Hepatic stellate cell (primary cell): ENCODE measurements at places on chromosomes 3 and 15.

- no peak for DNase-seq
These were observed 4.6 kb downstream of the SPCS1 start for GRCh38 chr3:52710512-52710911.

GRCh38 chr3:157832588-157832987, 273.6 kb downstream of the SHOX2 start:
- DNase-seq, result no peak

DNA sequence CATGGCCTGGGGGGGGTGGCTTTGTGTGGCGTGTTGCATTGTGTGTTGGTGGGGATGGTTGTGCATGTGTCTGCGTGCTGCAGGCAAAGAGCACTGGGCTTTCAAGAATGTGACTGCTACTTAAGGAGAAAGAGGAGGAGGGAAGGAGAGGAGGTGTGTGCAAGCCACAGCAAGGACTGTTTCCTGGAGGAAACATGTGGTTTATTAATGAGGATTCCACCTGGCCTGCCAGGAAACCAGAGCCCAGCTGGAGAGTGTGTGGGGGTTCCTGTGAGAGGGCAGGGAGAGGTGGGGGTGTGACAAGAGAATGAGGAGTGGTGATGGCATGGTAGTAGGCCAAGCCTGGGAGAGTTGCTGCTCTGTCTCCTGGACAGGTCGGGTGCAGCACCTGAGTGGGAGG, 258.1 kb upstream of the ROPN1 start:
- no peak for DNase-seq

GRCh38 chr3:38721207-38721772, 71.8 kb upstream of the SCN5A start:
- no peak for DNase-seq

DNA sequence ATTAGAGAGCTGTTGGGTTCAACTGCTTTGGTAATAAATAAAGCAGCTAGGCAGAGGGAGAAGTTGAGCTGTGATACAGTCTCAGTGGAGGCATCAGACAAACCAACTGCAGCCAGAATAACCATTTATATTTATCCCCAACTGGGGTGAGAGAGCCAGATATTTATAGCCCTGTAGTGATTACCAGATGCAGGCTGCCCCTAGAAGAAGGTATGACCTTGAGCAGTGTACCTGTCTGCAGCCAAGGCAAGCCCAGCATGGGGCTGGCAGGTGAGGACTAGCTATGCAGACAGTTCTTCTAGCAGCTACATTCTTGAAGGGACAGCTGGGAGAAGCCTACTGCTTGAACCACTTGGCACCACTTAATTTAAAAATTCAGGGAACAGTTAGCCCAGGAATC, 144.4 kb upstream of the EPHA3 start:
- DNase-seq, result no peak

DNA sequence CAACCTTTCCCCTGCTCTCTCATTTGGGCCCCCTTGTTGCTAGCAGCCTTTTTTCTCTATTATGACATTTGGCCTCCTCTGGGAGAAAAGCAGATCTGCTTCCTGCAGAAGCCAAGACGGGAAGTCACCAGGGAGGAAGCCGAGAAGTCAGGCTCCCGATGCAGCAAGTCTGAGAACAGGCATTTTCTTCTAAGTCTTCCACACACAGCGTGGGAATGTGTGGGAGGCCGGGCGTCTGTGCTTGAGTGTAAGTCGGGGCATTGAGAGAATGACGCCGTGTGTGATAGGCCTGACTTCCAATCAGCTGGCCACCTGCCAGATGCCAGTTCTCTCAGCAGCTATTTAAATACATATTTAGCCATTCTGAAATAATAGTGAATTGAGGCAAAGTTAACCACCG, 75.8 kb upstream of the FAM98B start:
- peak; percentile 22 for DNase-seq

DNA sequence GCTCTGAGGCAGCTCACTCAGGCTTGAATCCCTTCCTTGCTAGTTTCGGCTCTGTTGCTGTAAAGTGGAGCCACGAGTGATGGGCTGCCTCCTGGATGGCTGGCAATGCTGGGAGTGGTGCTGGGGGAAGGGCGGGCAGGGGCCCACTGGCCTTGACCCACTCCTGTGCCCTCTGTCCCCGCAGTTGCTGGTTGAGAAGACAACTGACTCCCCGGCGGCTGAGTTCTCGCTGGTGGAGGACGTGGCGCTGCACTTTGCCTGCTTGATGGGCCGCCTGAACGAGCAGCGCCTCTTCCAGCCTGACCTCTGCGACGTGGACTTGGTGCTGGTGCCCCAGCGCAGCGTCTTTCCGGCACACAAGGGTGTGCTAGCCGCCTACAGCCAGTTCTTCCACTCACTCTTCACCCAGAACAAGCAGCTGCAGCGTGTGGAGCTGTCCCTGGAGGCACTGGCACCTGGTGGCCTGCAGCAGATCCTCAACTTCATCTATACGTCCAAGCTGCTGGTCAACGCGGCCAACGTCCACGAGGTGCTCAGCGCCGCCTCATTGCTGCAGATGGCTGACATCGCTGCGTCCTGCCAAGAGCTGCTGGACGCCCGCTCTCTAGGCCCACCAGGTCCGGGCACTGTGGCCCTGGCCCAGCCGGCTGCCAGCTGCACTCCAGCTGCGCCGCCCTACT, 4.7 kb downstream of the ZBTB47 start:
- DNase-seq, result no peak

DNA sequence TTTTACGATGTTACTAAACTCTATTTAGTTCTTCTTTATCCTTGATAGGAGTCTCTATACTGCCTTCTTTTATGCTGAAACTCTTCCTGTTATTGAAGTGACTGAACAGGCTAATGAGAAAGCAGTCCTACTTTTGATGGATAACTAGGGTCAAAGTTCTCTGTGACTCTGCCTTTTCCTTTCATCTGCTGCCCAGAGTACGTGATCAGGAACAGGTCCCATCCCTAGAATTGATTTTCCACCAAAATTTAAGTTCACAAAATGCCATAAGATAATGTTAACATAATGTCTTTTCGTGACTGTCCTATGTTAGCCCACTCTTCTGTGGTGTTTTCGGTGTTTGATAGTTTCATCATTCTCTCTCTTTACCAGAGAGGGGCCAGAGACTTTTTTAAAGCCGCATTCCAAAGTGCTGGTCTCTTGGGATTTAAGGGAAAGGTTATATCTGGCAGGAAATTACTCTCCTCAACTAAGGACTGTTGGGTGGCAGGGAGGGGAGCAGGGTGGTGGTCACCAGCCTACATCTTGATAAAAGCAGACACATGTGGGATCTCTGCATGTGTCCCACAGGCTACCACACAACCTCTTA, 50.3 kb upstream of the PLXND1 start:
- no peak for DNase-seq

DNA sequence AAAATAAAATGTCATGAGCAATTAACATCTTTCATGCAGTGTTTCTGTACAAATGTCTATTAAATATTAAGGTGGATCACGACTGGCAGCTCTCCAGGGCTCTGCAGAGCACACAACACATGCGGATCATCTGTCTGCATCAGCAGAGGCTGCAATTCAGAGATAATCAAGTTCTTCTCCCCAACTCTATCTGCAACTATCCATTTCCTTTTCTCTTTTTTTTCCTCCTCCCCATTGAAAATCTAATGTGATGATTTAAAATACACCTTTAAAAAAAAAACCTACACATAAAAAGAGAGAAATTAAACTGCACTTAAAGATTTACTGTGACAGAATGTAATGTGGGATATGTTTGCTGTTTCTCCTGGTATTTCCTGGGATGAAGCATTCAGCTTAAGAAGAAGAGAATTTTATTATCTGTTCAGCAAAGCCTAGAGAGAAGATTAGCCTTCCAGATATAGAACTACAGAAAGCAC, 352.6 kb upstream of the CCDC54 start:
- no peak for DNase-seq

GRCh38 chr3:158405507-158405906, 165.5 kb upstream of the MLF1 start:
- DNase-seq, result no peak

DNA sequence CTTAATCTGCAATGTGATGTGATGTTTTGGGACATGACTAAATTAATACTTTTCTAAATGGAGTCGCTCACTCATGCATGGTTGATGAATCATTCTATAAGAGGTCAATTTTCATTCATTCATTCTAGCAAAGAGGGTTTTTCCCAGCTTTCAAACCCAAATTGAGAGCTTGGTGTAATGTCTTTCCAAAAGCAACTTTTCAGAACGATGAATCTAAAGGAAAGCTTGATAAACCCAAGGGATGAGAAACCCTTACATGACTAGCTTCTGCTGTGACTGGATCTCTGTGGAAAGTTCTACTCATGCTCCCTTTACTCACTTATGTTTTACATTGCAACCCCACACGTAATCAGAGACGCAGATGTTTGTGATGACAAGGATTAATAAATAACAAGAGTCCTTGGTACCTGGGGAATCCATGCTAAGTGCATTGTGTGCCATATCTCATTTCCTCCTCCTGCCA, 47.7 kb downstream of the PDZRN3 start:
- DNase-seq, result no peak

DNA sequence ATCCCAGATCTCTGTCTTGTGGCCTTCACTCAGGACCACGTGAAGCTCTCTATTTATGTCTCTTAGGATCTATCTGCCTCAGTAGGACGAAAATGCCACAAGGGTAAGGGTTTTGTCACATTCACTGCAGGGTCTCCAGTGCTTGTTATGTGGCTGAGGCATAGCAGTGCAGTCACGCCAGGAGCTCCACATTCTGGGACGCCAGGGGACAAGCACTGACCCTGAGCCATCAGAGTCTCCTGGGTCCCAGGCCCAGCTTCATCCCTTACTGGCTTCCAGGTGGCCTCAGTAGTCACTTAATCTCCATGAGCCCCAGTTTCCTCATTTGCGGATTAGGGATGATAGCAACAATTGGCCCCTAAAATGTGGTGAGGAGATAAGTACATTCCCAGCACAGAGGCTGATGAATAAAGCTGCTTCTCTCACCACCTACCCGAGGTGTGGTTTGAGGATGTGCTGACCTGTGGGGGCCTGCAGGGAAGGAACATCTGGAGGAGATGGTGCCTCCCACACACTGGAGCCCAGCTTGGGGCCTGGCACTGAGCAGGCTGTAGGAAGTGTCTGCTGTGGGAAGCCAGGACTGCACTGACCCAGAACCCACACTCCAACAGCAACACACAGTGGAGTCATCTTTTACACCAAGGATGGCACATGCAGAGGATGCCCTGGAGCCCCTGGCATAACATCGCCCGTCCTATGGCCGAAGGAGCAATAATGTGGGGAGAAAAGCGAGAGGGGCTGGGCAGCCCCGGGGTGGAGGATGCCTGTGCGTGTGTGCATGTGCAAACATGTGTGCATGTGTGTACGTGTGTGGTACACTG, 93.2 kb upstream of the IQSEC1 start:
- no peak for DNase-seq

DNA sequence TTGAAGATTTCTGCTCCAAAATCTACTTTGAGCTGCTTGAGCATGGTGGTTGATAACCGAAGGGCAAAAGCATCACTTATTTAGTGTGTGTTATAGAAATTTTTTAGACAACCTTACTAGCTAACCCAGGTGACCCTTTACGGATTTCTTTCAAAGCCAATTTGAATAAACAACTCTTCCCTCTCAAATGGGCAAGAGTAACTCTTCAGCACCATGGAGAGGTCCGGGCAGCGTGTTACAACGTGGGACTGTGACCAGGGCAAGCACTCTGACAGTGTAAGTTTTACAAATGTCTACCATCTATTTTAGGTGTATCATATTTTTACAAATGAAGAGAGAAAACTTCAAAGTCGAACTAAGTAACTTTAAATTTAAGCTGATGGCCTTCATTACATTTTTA, 471.8 kb downstream of the MFSD1 start:
- DNase-seq, result no peak

DNA sequence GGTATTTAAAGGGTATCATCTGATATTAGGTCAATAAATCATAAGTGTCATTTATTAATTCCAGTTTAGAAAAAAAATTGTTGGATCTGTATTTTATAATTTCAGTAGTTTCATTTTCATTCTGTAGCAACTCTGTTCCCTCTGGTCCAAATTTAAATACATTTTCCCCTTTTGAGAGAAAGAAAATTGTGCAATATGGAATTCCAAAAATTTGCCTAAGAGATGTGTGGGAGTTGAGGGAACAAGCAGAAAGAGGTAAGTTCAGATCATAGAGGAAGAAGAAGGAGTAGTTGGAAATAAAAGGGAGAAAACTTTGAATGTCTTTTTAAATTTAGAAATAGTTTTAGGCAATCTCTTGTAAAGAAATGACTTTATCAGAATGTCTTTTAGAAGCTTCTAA, 48.9 kb upstream of the MME start:
- DNase-seq, result no peak

GRCh38 chr15:91263632-91264531, 163.8 kb downstream of the SV2B start:
- peak; percentile 18 for DNase-seq

- no peak for DNase-seq
These were observed 227.8 kb upstream of the PLSCR5 start for GRCh38 chr3:146832857-146833458.

- no peak for DNase-seq
These were observed 13.3 kb downstream of the BCL2A1 start for GRCh38 chr15:79957741-79958140.

DNA sequence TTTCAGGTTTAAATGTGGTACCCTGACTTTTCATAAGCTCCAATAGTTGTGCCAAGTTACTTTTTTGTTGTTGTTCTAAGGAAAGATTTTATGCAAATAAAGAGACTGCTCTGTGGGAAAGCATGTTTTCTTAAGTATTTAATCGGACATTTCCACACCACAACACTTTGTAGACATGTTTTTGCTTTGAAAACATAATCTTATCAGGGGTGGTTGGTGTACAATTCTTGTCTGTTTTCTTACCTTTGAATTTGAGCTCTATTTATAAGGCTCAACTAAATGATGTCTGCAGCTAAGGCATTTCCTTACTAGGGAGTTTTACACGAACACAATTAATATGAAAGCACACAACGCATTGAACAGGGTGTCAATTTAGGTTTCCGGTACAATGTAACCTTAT, 81.5 kb upstream of the CDIN1 start:
- DNase-seq, result no peak

- DNase-seq, result no peak
These were observed 209.7 kb downstream of the WDR72 start for GRCh38 chr15:53549697-53550305.

DNA sequence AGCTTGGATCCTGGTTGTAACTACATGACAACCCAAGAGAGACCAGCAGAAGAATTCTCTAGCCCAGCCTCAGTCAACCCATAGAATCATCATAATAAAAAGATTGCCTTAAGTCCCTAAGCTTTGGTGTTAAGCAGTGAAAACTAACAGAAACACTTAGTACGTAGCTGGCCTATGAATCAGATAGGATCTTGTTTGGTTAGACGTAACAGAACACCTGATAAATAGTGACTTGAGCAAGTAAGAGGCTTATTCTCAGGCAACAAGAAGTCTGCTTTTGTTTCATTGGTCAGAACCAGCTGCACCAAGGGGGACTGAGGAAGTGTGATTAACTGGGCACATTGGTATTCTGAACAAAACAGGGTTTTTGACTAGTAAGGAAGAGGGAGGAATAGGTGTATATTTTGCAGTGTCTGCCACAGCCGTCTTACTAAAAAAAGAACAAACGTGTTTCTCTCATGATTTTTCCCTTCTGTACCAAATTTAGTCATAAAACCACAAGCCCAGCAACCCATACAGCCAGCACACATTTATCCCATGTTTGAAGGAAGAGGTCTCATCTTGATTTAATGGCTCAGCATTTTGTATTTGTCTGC, 53.3 kb upstream of the GLCE start:
- no peak for DNase-seq

- DNase-seq, result no peak
These were observed 12.4 kb downstream of the PLS1 start for GRCh38 chr3:142608631-142609030.
